ENCODE measurements at places on chromosomes 1 and 21. TPM values are rescaled to one million over a fixed set of nuclear protein-coding genes. Genes with fewer than 3 reads are reported as not detected.

- DNase-seq = no peak
These were observed 62.8 kb downstream of the OVGP1 start for GRCh38 chr1:111364690-111365089.

GRCh38 chr1:95790136-95790535, 556.1 kb downstream of the RWDD3 start:
- DNase-seq = no peak

Gene GRIK3
- not detected for total RNA-seq

GRCh38 chr1:89552471-89553081, 27.9 kb downstream of the LRRC8B start:
- no peak for DNase-seq

Gene CRB1
- not detected for total RNA-seq

GRCh38 chr1:167752219-167752985, 30.6 kb downstream of the MPZL1 start:
- DNase-seq = no peak

Gene EFNA3
- total RNA-seq = 2.6 TPM

- no peak for DNase-seq
These were observed 886 bp downstream of the ZMYM4 start for GRCh38 chr1:35269201-35269988.

DNA sequence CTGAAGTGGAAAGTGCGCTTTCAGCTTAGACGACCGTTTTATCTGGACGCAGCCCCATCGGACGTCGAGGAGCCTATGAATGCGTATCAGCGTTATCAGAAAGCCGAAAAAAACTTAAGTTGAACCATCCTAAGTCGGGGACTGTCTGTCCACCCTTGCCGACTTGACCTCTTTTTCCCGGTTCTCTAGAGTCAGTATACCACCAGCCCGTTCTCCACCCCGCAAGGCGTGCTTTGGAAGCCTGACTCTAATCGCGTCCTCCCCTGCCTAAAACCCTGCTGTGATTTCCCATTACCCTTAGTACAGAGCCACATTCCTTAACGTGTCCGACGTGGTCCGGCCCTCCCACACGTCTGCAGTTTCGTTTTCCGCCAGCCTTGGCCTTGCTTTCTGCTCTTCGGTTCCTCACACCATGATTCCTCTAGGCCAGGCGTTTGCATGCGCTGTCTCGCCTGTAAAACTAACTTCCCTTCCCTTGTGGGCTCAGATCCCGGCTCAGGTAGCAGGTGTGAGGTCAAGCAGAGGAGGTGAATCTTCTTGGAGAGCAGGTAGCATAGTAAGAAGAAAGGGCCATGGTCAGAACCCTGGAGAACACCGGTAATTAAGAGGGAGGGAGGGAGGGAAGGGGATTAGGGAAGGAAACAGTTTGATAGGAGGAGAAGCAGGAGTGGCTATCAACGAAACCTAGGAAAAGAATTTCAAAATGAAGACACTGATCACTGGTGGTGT, 865 bp downstream of the ADPRS start:
- peak; percentile 29 for DNase-seq

DNA sequence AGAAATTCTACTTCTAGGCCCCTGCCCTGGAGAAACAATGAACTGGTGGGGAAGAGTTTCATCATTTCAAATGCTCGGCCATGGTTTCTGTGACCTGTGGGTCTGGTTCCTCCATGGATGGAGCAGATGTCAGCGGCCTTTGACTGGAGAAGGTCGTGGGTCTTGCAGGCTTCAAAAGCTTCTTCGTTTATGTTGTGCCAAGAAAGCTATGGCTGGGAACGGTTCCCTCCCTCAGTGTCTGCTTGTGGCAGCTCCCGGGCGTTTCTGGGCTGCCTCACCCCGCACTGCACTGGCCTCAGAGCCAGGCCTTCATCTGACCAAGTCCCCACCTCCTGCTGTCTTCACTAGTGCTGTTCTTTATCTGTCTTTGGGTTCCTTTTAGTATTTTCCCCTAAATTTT, 46.4 kb upstream of the POFUT2 start:
- DNase-seq = no peak

DNA sequence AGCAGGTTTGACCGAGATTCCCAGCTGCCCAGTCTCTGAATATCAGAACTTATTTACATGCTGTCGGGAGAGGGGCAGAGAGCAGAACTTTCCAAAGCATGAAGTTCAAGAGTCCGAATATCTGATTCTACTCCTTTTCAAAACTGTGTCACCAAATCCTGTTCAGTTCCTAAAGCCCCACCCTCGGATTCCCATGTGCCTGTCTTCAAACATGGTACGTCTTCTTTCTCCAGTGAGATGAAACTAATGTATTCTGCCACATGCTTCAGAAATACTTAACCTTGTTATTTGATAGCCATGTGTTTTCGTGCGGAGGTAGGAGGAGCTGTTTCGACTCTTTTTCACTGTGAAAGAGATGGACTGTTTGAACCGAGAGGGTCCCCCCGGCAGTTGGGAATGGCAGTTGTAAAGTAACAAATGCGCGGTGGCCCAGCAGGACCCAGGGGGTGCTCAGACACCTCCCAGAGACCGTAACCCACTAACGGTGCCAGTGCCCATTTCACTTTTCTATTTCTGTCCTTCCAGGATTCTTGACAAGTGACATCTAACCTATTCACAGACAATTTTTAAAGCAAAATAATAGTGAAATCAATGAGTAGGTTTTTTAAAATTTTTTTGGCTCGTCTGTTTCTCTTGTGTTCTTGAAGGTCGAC, 67.2 kb downstream of the ZBTB18 start:
- DNase-seq = no peak

Gene MCOLN3
- total RNA-seq = 0.62 TPM

- DNase-seq = no peak
These were observed 126.0 kb downstream of the CAMTA1 start for GRCh38 chr1:6911021-6911941.

DNA sequence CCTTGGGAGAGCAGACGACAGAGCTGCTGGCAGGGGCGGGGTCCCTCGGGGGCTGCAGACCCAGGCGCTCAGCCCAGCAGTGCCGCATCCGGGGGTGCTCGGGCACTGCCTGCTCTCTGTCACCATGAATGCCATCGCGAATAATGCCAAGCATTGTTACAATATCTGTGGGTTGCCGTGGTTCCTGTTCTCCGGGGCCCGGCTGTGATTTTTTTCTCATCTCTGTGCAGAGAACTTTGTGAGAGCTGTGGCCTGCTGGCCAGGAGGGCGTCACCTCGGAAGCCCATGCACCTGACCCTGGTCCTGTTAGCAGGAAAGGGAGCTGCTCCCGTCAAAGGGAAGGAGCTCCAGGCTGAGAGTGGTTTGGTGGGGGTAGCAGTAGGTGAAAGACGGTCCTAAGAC, 70.4 kb downstream of the PRDM16 start:
- no peak for DNase-seq

DNA sequence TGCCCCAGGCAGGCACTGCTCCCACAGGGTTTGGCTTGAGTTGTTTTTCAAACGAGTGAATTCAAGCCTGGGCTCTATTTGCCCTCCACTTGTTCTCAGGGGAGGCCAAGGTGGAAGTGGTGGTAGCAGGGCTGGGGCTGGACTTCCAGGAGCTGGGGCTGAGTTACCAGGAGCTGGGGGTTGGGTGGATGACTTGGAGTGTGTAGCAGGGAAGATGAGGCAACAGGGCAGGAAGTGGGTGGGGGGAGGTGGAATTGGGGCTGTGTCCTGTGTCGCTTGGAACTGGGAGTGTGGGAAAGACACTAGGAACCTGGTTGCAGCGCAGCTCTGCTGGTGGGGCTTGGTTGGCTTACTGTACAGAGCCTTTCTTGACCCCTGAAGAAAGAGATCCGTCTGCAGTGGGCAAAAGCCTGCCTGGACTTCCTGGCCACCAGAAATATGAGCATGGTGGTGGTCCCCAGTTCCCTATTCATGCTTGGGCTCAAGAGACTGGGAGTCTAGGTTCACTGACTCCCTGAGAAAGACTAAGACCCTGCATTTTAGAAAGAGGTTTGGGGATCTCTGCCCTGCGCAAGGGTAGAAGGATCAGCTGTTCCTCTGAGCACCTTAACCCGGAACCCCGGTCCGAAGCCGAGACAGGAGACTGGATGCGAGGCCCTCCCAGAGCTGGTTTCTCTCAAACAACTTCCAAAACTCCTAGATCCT, 3.1 kb downstream of the TFAP2E start:
- DNase-seq = no peak

Gene GJC2
- total RNA-seq = 0.41 TPM
